Left ventricle myocardium inferior (tissue), 1 donor: ENCODE measurements at places on chromosomes 1 and 21. TPM values are rescaled to one million over a fixed set of nuclear protein-coding genes. Genes with fewer than 3 reads are reported as not detected.

GRCh38 chr1:180946541-180947498 is 34.1 kb downstream of the KIAA1614 start:
- no peak for DNase-seq
- H3K4me1 ChIP-seq: no peaks in the 10 kb centered on the region
- H3K27me3 ChIP-seq: no peaks in the 10 kb centered on the region
- H3K27ac ChIP-seq: no peak overlapping the region
- H3K36me3 ChIP-seq: peaks cover 47% of the 10 kb centered on the region

DNA sequence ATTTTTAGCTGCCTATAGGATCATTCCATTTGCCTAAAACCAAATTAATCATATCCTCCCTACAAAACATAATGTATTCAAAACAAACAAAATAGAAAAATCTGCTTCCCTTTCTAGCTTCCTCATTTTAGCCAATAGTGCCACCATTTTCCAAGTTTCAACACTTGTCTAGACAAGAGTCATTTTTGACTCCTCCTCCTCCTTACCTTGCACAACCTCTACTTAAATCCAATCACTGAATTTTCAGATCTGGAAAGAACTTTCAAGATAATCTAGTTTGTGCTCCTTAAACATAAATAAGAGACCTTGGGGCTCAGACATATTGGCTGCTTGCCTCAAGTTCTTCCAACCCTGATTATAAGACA is 7.4 kb downstream of the STX6 start:
- no peaks in the 10 kb centered on the region for H3K36me3 ChIP-seq
- peaks cover 41% of the 10 kb centered on the region for H3K4me1 ChIP-seq
- no peaks in the 10 kb centered on the region for H3K27me3 ChIP-seq

DNA sequence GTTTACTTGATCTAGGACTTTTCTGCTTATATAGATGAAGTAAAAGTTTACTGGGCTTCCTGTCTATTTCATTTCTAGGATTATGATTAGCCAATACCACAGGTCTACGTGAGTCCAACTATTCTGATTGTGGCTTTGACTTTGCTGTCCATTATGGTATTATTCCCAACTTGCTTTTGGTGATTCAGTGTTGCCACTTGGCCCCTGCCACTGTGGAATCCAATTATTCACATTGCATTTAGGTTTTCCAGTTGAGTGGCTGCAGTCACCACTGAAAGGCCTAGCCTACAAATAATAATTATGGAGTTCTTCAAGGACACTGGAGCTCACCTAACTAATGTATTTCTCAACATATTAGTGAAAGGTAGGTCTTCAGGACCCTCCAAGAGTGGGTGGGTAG is 574.3 kb upstream of the USP24 start:
- DNase-seq: no peak
- H3K27ac ChIP-seq: no peak overlapping the region
- H3K4me3 ChIP-seq: no peak overlapping the region

FBXO42 gene
- total RNA-seq: 18.6 TPM

GRCh38 chr1:84785271-84786036 is 95.2 kb upstream of the SSX2IP start:
- H3K27ac ChIP-seq: no peak overlapping the region
- H3K4me3 ChIP-seq: no peak overlapping the region
- no peaks in the 10 kb centered on the region for H3K27me3 ChIP-seq
- H3K4me1 ChIP-seq: no peaks in the 10 kb centered on the region
- DNase-seq: no peak

GRCh38 chr1:198657550-198658064 is 18.8 kb downstream of the PTPRC start:
- DNase-seq: no peak
- H3K4me1 ChIP-seq: no peaks in the 10 kb centered on the region
- H3K27me3 ChIP-seq: no peaks in the 10 kb centered on the region
- no peak overlapping the region for H3K27ac ChIP-seq

- H3K36me3 ChIP-seq: no peaks in the 10 kb centered on the region
- H3K4me3 ChIP-seq: no peak overlapping the region
- DNase-seq: no peak
- H3K4me1 ChIP-seq: peaks cover 14% of the 10 kb centered on the region
These were observed 15.9 kb upstream of the ZBTB21 start for GRCh38 chr21:42026082-42026435.

DNA sequence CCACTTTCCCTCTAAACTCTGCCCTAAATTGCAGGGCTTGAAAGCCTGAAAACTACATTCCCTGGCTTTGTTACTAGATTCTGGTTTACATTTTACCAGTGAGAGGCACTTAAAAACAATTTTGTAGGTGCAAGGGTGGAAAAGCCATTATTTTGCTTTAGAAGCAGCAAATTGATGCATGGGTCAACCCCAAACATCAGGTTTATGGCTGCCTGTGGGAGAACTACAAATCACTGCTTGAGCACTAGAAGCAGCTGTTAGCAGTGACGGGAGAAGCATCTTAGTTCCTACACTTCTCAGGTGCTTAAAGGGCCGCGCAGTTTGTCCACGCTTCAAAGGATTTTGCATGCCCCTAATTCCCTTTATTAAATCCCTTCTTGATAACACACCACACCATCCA is 417.2 kb downstream of the PCP4 start:
- no peak overlapping the region for H3K27ac ChIP-seq
- DNase-seq: no peak
- peaks cover 7% of the 10 kb centered on the region for H3K27me3 ChIP-seq

DNA sequence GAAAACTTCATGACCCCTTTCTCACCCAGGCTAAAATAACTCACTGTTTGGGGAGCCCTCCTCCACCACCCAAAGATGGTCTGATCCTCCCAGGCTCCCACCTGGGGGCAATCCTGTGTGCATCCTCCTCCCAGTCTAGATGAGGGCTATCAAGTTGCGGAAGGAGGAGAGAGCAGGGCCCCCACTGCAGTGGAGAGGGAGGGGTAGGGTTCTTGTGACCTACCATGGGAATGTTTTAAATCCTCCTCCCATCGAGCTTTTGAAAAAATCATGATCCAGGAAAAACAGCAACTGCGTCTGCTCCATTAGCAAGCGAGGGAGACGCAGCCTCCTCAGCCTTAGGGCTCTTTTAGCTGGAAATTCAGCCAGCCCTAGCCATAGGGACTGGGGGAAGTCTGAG is 80.0 kb downstream of the NAV1 start:
- H3K27me3 ChIP-seq: no peaks in the 10 kb centered on the region
- no peak overlapping the region for H3K27ac ChIP-seq
- no peak overlapping the region for H3K4me3 ChIP-seq
- peaks cover 13% of the 10 kb centered on the region for H3K36me3 ChIP-seq
- DNase-seq: no peak
- peaks cover 11% of the 10 kb centered on the region for H3K4me1 ChIP-seq

DNA sequence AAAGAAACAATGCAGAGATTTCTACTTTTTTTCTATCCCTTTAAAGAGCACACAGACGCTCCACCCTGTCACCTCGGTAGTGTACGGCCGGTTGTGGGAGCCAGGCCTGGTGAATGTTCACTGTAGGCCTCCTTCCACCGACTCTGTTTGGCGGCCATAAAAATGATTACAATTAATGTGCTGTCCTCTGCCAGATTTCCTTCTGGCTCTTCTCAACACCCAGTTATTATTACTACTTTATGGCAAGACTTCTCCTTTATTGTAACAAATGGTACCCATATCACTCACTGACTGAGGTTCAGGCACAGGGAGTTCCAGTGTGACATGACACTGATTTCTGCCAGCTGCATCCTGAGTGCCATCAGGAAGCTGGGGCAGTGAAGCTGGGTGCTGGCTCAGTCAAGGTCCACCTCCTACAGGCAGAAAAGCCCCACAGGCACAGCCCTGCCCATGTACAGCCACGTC is 37.4 kb downstream of the GPR161 start:
- DNase-seq: no peak
- peaks cover 15% of the 10 kb centered on the region for H3K36me3 ChIP-seq
- no peak overlapping the region for H3K4me3 ChIP-seq
- H3K27me3 ChIP-seq: no peaks in the 10 kb centered on the region
- no peak overlapping the region for H3K27ac ChIP-seq
- H3K4me1 ChIP-seq: no peaks in the 10 kb centered on the region

FAM177B gene
- not detected for total RNA-seq

DNA sequence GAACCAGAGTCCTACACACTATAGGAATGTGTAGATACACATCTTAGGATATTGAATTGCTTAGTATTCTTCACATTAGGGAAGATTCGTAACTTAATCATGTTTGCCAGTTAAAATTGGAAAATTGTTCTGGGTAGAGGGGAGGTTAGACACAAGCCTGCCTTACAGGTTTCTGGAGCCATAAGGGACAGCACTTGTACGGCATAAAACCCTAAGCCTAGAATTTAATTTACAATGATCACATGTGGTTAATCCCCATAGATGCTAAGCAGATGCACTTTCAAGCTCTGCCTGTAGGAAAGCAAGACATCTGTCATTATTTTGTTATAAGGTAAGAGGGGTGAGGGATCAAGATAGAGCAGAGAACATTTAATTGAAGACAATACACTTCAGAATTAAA is 820.7 kb downstream of the NCAM2 start:
- no peak overlapping the region for H3K4me3 ChIP-seq
- no peaks in the 10 kb centered on the region for H3K27me3 ChIP-seq

DNA sequence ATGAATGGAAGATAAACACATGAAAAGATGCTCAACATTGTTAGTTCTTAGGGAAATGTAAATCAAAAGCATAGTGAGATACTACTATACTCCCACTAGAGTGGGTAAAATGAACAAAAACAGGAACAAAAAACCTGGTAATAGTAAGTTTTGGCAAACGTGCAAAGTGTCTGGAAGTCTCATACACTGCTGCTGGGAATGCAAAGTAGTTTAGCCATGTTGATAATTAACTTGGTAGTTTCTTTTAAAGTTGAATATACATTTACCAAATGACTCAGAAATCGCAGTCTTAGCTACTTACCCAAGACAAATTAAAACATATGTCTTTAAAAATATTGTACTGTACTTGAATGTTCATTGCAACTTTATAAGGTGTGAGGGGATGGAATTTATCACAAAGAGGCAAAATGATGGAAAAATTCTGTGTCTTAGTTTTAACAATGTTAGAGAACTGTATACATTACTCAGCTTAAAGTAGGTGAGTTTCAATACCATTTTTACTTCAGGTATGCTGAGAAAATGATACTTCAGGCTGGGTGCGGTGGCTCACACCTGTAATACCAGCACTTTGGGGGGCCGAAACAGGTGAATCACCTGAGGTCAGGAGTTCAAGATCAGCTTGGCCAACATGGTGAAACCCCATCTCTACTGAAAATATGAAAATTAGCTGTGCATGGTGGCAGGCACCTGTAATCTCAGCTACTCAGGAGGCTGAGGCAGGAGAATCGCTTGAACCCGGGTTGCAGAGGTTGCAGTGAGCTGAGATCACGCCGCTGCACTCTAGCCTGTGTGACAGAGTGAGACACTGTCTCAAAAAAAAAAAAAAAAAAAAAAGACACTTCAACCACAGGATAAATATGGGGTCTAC is 102.3 kb downstream of the PDE4B start:
- no peaks in the 10 kb centered on the region for H3K4me1 ChIP-seq
- no peaks in the 10 kb centered on the region for H3K36me3 ChIP-seq

- no peaks in the 10 kb centered on the region for H3K4me1 ChIP-seq
- H3K27ac ChIP-seq: no peak overlapping the region
- H3K36me3 ChIP-seq: no peaks in the 10 kb centered on the region
- no peaks in the 10 kb centered on the region for H3K27me3 ChIP-seq
- no peak for DNase-seq
These were observed 132.1 kb downstream of the PLA2G4A start for GRCh38 chr1:186960861-186961260.

DNA sequence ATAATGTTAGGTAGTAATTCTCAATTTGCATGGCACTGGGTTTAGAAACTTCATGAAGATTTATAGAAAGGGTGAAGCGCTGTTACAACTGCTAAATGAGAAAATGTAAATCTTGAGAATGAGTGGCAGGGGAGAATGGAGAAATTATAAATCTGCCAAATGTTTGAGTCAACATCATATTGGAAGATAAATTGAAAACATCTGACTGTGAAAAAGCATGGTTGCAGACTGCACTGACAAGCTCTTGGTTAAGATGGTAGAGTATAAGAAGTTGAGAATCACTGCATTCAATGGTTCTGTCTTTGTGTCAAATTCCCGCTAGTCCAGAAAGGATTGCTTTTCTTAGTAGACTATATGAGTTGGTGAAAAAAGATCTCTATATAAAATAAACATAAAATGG is 113.3 kb upstream of the DUSP10 start:
- H3K36me3 ChIP-seq: no peaks in the 10 kb centered on the region
- no peak overlapping the region for H3K4me3 ChIP-seq
- no peak overlapping the region for H3K27ac ChIP-seq
- no peaks in the 10 kb centered on the region for H3K27me3 ChIP-seq
- no peak for DNase-seq
- no peaks in the 10 kb centered on the region for H3K4me1 ChIP-seq

- H3K27me3 ChIP-seq: peaks cover 100% of the 10 kb centered on the region
- no peak overlapping the region for H3K27ac ChIP-seq
- no peak for DNase-seq
- H3K36me3 ChIP-seq: no peaks in the 10 kb centered on the region
- H3K4me3 ChIP-seq: peak overlapping the region; percentile 69
These were observed 3.8 kb downstream of the GFI1 start for GRCh38 chr1:92482665-92483609.

DNA sequence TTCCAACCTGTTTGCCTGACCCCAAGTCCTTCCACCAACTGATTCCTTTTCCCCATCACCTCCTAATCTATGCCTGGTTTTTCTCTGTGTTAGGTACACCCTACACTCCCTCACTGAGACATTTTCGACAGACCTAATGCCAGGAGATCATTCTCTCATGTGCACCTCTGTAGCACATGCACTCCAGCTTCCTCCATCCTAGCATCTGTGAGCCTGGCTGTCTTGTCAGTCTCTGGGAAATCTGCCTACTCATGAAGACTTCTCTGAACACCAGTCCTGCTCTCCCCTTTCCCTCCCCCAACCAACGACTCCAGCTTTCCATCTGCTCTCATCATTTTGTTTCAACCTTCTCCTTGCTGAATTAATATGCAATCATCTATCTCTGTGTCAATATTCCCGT is 987 bp downstream of the MED8 start:
- H3K4me3 ChIP-seq: peak overlapping the region; percentile 90
- H3K27ac ChIP-seq: no peak overlapping the region
- DNase-seq: no peak
- peaks cover 47% of the 10 kb centered on the region for H3K4me1 ChIP-seq

DNA sequence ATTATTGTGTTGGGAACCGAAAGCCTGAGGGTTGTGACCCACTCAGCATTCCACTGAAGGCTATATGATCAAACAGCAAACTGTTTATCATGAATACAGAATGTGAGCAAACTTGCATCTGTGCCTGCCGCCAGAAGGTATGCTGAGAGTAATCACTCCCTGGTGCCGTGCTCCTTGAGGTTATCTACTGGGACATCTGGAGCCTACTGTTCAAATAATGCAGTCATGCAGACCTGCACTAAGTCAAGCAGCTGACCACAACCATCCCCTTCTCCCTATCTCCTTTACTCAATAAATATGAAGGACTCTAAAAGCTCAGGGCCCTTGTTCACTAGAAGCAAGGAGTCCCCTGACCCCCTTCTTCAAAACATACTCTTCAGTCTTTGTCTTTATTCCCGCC is 13.5 kb downstream of the GSTM5 start:
- H3K4me1 ChIP-seq: no peaks in the 10 kb centered on the region
- H3K27me3 ChIP-seq: no peaks in the 10 kb centered on the region
- H3K36me3 ChIP-seq: no peaks in the 10 kb centered on the region

GRCh38 chr21:39863111-39863510 is 4.1 kb upstream of the PCP4 start:
- no peaks in the 10 kb centered on the region for H3K36me3 ChIP-seq
- DNase-seq: no peak
- no peak overlapping the region for H3K4me3 ChIP-seq
- H3K4me1 ChIP-seq: no peaks in the 10 kb centered on the region
- H3K27ac ChIP-seq: no peak overlapping the region
